NCI-H774 (cell line): ENCODE measurements at places on chromosomes 5 and 9.
A peak's percentile ranks its signal among the peaks of the same experiment; 100 is the strongest.

DNA sequence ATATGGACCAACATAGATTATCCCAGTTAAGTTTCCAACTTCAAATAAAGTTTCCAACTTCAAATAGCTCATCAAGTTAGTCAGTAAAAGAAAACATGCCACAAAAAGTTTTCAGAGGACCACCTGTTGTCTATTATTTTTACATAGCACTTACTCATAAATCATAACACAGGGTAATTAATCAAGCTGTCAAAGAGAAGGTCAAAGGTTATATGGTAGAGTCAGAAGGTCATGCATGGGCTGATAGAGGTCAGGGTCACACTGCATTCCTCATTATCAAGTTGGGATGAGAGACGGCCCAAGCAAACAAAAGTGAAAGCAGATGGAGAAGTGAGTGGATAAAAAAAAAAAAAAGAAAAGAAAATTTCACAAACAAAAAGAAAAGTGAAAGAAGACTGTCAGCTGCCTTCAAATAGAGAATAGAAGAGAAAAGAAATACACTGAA, 145.5 kb upstream of the POU5F2 start:
- no peak for DNase-seq

GRCh38 chr5:125372694-125373631, 626.5 kb upstream of the ZNF608 start:
- peak; percentile 78 for DNase-seq

DNA sequence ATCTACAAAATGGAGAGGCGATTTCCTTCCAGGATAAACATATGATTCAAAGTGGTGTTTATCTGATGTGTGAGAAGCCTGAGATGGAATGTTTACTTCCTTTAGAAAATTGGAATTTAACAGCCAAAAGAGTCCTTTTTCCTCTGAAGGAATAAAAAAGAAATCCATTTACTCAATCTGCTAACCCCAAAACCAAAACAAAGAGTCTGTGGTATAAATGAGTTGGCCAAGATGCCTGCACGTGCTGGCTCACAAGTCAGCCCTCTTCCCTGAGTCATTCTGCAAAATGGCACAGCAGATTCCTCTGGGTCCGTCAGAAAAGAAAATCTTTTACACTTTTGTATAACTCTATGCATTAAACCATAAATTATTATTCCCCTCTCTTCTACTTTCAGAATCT, 60.8 kb downstream of the EBF1 start:
- DNase-seq: no peak

- peak; percentile 22 for DNase-seq
Measured at GRCh38 chr5:159133041-159133741, 33.5 kb upstream of the EBF1 start.

GRCh38 chr9:72674961-72675360, 153.6 kb downstream of the TMC1 start:
- DNase-seq: no peak

- DNase-seq: no peak
Measured at GRCh38 chr9:134326724-134327601, 708 bp downstream of the RXRA start.

- peak; percentile 21 for DNase-seq
Measured at GRCh38 chr9:14907360-14907685, 2.9 kb downstream of the FREM1 start.

GRCh38 chr5:80799041-80799440, 144.3 kb upstream of the DHFR start:
- DNase-seq: no peak

DNA sequence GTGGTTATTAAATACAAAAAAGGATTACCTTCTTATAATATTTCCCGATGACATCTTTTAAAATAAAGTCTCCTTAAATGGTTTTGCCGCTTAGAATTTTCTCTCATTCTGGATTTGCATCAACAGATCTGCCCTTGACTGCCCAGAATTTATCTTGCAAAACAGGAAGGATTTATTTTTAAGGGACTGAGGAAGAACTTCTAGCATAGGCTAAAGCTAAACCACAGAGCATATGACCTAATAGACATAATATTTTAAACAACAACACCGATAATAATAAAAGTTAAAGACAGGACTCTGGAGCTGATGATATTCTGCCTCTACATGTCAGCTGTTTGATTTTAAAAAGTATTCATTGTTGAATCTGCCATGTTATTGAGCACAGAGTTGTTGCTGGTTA, 145.3 kb upstream of the ADCY2 start:
- no peak for DNase-seq

DNA sequence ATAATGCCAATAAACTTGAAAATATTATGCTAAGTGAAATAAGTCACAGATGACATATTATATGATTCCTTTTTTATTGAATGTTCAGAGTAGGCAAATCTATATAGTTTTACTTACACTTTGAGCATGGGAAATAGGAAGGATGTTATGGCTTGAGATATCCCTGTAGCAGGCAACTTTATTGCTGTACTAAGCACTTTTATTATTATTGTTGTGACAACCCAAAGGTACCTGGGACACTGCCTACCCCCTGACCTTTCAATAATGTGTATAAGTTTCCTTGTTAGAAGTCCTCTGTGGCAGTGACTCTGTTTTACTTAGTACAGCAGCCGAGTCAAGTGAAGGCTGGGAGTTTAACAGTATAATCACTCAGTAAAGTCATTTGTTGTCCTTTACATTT, 39.9 kb downstream of the SHOC1 start:
- no peak for DNase-seq

- DNase-seq: peak; percentile 34
Measured at GRCh38 chr9:89687188-89687587, 82.4 kb downstream of the GADD45G start.

DNA sequence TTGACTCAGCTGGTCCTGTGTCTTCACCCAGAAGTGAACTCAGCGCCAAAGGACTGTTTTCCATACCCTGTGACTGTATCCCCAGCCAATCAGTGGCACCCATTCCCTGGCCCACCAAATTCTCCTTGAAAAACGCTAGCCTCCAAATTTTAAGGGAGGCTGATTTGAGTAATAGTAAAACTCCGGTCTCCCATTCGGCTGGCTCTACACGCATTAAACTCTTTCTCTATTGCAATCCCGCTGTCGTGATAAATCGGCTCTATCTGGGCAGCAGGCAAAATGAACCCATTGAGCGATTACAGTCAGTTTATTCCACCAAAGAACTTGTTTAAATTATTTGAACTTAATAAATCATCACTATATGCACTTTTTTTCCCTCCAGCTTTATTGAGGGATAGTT, 55.9 kb upstream of the PPP1R26 start:
- no peak for DNase-seq

- DNase-seq: no peak
Measured at GRCh38 chr9:86481466-86481865, 127.3 kb upstream of the TUT7 start.

DNA sequence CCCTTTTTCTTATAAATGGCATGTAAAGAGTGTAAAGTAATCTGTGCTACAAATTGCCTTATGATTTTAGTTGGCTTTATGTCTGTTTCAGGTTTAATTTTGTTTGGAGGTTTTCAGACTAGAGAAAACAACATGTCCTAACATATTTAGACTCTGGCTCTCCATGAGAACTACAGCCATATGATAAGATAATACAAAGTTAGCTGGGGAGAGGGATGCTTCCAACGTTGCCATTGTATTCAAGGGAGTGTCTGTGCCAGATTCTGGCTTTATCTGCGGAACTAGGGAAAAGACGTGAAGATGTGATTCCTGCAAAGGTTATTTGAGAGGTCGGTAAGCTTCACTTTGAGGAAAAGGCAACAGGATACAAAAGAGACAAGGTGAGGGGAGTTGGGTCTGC, 140.0 kb upstream of the OTULINL start:
- DNase-seq: no peak

GRCh38 chr5:102222772-102223171, 73.3 kb downstream of the SLCO4C1 start:
- DNase-seq: peak; percentile 9

GRCh38 chr5:68268101-68268851, 52.7 kb downstream of the PIK3R1 start:
- no peak for DNase-seq

DNA sequence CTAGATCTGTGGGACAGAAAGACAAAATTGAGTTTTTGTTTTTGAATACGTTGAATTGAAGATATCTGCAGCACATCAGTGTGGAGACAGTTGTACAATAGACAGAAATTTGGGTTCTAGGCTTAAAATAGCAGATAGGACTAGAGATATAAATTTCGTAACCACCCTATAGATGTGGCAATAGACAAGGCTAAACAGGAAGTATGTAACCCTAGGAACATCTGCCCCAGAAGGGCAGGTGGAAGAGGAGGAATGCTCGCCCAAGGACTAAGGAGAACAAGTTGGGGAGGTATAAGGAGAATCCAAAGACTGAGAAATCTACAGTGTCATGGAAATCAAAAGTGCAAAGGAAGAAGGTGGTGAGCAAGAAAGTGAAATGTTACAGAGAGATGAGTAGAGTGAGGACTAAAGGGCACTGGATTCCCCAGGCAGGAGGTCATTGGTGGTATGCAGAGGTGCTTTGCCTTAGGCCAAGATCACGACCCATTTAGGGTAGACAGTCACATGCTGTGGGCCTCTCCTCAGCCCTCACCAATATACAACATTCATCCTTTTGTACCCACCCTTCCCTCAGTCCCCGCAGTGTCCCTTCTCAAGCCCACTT, 109.1 kb upstream of the ELL2 start:
- DNase-seq: no peak

DNA sequence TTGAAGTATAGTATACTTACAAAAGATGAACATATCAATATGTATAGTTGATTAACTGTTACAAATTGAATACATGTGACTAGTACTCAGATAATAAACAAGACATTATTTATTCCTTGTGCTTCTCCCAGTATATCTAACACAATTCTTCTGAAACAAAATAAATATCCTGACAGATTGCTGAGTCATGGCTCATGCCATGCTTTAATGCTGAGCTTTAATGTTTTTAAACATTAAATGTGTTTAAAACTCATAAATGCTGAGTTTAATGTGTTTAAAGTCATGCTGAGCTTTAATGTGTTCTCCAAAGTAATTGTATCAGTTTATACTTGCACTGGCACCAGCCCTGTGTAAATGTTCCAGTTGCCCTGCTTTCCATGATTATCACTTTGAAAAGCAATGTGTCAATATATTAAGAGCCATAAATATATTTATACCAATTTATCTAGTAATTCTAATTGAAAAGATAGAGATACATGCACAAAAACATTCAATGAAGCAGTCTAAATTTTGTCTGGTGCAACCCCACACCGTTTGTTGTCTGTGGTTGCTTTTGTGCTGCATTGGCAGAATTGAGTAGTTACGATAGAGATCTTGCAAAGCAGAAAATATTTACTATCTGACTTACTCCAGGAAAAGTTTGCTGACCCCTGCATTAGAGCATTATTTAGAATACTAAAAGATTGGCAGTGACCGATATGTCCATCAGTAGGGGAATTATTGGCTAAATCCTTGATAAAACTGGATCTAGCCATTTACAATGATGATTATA, 15.7 kb downstream of the KIAA1958 start:
- DNase-seq: no peak

GRCh38 chr9:90420768-90421513, 221.7 kb downstream of the DIRAS2 start:
- DNase-seq: peak; percentile 46

DNA sequence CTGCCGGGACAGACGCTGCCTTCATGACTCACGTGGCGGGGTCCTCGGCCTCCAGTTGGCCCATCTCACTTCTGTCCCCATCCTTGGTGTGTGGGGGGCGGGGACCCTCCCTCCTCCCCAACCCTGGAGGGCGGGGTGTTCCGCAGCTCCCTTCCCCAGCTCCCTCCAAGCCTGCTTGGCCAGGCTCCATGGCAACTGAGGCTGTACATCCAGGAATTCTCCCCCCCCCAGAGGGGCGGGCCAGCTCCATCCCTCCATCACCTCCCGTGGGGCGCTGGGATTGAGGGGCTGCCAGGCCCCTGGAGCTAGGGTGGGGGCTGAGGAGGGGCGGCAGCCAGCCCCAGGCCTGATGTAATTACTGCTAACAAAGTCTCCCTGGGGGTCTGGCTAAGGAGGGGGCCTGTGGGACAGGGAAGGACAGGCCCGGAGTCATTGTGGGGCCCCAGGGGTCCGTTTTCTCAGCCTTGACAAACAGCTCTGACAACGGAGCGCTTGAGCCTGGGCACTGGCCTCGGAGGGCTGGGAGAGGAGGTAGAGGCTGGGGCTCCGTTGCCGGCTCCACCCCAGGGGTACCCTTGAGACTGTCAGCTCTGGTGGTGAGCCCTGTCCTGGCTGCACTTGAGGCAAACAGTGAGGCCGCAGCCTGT, 8.0 kb downstream of the DIPK1B start:
- DNase-seq: no peak

GRCh38 chr5:77963795-77964194, 187.7 kb upstream of the TBCA start:
- no peak for DNase-seq

DNA sequence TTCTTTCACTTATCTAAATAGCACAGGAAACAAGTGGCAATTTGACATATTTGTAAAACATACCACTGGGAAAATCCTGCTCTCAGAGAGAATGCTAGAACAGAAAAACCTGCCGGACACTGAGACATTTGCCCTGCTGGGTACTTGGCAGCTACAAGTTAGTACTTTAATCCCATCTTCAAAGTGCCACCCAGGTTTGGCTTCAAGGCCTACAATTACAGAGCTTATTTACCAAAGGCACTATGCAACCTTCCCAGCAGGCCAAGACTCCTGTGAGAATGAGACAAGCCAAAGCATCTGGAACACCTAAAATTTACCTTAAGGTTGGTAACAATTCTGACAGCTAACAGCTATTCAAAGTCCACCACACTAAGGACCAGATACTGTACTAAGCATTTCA, 78.3 kb downstream of the TSSK1B start:
- DNase-seq: no peak

DNA sequence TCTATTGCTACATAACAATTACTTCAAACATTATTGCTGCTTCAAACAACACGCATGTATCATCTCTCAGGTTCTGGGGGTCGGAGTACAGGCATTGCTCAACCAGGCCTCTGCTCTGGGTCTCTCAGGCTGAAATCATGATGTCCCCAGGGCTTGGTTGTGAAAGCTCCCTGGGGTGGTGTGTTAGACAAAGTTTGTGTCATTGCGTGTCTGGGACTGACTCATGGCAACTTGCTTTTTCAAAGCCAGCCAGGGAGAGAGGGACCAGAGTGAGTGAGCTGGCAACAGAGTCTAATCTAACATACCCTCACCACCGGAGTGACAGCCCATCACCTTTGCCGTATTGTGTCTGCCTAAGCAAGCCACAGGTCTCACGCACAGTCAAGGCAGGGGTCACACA, 259.2 kb upstream of the NFIL3 start:
- DNase-seq: no peak

- no peak for DNase-seq
Measured at GRCh38 chr5:176809544-176810080, 747 bp upstream of the UNC5A start.

GRCh38 chr5:33457126-33457525, 16.4 kb downstream of the TARS1 start:
- DNase-seq: no peak

DNA sequence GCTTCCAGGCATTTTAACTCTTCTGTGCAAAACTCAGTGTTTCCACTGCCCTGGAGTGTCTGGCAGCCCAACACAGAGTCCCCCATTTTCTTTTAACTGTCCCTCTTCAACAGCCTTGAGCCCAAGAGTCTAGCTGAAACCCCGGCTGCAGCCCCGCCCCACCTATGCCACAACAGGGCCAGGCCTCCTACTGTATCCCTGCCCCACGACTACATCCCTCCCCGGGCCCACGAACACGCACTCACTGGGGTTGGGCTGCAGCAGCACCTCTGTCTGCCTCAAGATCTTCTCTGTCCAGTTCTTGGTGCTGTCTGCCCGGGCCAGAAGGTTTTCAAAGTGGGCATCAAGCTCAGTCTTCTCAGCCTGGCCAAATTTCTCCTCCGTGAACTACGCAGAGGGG, 6.1 kb downstream of the SH3GLB2 start:
- no peak for DNase-seq
